ENCODE measurements at places on chromosomes 13 and 19.

GRCh38 chr19:15328312-15328711 is 4.0 kb downstream of the BRD4 start:
- no peak for DNase-seq

DNA sequence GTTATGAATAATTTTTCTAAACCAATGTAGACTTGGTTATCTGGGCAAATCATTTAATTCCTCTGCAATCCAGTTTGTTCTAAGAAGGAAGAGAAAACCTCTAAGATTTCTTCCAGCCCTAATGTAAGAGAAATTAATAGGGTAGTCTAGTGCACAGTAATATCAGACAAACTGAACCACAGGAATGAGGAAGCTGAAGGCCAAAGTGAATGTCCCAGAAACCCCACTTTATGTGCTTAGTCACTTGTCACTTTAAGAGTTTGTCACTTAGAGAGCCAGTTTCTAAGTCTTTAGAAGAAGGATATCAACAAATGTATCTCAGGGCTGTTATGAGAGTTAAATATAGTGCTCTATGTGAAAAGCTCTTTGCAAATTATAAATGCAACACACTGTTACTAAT is 750.6 kb downstream of the DIAPH3 start:
- DNase-seq, result no peak

DNA sequence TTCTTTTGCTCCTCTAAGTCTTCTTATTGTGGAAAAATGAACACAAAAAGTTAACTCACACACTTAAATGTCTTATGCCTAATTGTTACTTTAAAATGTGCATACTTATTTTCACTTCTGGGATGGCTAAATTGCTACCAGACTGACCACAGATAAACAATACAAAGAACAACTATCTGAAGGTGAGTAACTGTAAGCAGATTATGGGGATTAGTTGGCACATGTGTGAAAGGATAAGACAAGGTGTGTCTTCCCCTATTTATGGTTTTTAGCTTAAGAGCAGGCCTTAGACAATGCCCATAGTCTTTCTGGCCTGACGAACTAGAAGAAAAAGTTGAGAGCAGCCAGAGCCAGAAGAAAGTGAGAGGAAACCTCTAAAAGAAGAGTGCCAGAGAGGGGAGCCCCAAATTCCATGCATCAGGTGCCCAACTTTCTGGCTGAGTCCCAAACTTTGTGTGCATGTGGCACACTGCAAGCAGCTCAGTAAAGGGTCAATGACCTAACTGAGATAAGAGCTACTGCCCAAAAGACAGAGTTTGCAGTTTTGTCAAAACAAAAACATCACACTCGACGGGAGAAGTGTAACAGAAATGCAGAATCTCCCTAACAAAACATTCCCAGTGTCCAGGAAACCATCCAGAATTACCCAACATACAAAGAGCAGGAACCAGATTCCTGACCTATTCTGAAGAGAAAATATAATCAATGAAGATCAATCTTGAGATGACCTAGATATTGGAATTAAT is 375.4 kb downstream of the KCNRG start:
- DNase-seq, result no peak

GRCh38 chr13:95137096-95137495 is 164.2 kb downstream of the ABCC4 start:
- no peak for DNase-seq

GRCh38 chr13:103067751-103068555 is 1.7 kb upstream of the SLC10A2 start:
- no peak for DNase-seq

DNA sequence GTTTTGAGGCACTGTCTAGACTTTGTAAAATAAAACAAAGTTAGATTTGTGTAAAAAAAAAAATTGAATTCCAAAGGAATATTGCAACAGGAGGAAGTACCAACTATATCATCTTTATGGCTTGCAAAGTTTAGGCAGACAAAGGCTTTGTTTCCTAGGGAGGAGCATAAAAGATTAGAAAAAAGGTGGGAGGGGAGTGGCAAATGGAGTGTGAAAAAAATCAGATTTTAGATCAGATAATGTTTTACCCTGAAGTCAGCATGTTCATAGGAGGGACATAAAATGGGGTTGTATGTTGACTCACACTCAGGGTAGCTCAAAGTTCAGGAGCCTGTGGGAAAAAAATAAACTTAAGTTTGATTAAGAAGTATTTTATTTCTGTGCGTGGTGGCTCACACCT is 3.7 kb downstream of the ZNF85 start:
- DNase-seq, result no peak

DNA sequence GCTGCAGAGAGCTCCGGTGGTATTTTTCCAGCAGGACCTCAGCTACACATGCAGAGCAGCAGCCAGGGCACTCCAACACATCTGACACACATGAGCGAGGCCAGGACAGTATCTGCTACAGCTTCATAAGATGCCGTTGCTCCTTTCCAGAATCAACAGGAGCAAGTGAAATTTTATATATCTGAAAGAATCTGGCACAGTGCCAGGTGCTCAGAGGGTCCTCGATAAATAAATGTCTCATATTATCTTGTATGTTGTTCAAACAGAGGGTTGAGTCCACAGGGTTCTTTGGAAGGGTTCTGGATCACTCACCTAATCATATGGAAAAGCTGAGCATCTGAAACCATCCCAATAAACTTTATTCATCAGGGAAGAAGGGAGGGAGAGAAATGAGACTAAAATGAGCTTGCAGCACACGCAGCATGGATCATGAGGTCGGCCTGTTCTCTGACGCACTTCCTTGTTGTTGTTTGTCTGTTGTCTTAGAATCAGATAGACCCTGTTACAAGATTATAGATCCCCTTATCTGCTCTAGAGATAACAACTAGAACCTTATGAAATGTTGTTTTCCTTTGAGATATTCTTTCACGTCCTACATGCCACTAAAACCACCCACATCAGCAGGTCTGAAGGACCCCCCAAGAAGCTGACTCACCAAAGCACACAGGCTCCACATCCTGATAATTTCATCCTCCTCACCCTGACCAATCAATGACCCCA is 3.2 kb upstream of the METTL21C start:
- no peak for DNase-seq

- no peak for DNase-seq
Observed at GRCh38 chr19:33905937-33906577, 109.4 kb downstream of the KCTD15 start.

DNA sequence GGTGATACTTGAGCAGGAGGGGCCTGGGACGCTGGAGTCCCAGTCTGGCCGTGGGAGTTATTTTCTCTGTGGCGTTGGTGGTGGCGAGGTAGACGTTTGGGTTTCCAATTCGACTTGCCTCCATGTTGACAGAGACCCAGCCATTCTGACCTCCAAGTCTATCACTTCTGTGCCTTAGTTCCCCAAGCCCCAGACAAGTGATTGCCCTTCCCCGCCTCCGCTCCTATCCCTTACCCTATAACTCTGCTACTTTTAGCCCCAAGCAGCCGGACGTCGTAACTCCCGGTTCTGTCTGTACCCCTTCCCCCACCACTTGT is 549 bp downstream of the TIMM50 start:
- no peak for DNase-seq
